Glomerular endothelial cell (primary cell): ENCODE measurements at places on chromosomes 2 and 18.

DNA sequence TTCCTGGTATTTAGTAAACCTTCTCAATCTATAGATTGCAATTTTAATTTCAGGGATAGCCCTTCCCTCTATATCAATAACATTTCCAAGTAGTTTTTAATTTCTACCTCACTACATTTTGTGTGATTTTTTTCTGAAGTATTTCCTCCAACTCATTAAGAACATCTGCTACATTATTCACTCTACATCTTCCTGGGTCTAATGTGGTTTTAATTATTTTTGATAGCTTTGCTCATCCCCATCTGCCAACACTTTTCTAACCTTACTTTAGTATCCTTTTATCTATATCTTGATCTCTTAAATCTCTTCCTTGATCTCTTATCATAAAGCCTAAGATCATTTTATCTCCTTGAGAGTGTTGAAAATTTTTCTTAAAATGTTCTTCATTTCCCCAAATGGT is 278.3 kb upstream of the CYP26B1 start:
- no peak for DNase-seq

DNA sequence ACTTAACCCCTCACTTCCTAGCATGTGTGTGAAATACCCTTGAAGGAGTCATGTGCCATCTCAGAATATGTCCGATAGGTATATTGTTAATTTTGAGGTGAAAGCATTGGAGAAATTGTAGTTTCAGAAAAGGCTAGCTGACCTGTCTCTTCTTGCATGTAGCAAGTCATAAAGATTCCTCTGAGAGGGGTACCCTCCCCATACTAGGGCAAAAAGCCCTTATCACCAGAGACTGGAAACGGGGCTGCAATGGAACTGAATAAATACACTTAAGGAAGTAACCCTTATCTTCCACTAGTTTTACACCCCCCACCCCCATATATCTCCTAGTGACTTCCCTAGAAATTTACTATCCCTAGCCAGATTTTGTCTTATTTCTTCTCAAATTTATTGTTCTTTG is 1.8 kb upstream of the SF3B6 start:
- no peak for DNase-seq

GRCh38 chr2:9274701-9275343 is 68.2 kb downstream of the ASAP2 start:
- DNase-seq = no peak

DNA sequence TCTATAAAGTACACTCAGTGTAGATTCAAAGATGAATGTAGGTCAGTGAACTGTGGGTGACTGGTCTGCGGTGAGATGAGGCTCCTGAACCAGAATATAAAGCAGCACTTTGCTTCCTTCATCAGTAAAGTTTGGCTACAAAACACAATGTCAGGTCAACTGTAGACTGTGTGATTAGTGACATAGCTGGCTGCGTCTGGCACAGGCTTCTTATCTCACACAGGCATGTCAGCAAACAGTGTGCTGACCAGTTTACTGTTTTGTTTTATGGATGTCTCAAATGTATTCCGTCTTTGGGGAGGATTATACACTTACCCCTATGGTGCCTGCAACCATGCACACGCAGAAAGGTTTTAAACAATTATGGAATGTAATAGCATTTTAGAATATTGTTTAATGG is 87.1 kb downstream of the ZNF236 start:
- DNase-seq = no peak

- DNase-seq = no peak
Measured at GRCh38 chr2:230010501-230010900, 58.2 kb downstream of the SLC16A14 start.

- no peak for DNase-seq
Measured at GRCh38 chr2:109457794-109458193, 156.0 kb downstream of the SEPTIN10 start.

DNA sequence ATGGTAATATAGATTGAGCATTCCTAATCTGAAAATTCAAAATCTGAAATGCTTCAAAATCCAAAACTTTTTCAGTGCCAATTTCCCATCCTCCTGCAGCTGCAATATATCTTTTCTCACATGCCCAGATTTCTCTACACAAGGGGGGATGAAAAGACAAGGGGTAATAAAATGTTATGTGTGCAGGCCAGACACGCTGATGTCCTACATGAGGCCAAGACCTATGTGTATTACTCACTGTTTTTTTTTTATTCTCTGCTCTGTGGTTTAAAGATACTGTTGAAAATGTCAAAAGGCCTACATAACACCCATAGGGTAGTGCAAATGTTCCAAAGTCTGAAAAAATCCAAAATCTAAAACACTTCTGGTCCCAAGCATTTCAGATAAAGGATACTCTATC is 41.2 kb upstream of the CWC22 start:
- no peak for DNase-seq

DNA sequence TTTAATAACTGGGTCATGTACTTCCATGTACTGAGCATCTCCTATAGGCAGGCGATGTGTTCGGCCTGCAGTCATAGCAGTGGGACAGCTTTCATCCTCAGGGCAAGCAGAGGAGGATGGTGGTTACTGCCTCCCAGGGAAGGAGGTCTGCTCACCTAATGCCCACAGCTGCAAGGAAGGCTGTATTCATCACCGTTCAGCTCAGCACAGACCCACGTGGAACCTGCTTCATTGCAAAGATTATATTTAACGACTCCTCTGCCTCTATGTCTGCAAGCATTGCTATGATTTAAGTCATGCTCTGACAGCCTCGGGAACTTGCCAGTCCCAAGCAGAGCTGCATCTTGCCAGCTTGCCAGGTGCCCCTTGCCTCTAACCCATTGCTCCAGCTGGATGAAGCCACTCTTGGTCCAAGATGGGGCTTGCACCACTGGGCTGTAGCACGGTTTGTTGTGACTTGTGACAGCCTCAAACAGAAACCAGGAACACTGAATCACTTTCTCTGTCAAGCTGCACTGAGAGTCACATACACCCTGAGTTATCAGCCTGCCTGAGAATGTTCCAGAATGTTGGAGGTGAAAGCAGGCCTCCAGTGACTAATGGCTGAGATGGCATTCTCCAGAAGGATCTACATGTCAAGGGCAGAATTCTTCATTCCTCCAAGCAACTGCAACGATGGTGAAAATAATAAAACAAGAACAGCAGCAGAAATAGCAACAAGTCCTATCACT is 651.1 kb upstream of the ID2 start:
- DNase-seq = no peak

DNA sequence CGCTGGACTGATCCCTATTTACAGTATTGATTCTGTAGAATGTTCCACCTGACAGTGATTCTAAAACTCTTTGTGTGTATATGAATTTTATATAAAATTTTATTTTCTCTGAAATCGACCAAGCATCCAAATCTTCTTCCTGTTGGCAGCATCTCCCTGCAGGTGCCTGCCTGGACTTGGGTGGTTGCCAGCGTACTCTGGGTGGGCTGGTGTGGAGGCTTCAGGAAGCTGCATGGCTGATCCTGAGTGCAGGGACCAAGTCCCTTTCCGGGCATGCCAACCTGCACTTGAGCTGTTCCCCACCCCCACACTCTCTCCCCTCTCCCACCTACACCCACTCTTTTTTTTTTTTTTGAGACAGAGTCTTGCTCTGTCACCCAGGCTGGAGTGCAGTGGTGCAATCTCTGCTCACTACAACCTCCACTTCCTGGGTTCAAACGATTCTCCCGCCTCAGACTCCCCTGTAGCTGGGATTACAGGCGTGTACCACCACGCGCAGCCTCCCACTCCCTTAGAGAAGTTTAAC is 53.2 kb upstream of the ALKAL2 start:
- no peak for DNase-seq

DNA sequence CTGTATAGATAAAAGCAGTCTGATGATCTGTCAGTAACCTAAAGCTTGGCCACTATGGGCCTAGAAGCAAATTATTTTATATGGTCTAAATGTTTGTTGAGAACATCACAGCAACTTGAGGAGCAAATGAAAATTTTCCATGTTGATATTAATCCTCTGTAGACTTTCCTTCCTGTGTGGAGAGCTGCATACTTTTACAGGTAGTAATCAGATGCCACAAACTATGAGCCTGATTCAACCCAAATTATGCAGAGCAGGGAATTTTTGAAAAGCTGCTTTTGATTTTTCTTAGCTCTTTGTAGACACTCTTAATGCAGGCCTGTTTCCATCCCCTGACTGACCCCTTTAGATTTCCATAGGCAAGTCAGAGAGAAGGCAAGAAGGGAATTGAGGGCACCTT is 17.3 kb downstream of the PAX3 start:
- DNase-seq = no peak
